ENCODE measurements at places on chromosomes 12 and 14.

DNA sequence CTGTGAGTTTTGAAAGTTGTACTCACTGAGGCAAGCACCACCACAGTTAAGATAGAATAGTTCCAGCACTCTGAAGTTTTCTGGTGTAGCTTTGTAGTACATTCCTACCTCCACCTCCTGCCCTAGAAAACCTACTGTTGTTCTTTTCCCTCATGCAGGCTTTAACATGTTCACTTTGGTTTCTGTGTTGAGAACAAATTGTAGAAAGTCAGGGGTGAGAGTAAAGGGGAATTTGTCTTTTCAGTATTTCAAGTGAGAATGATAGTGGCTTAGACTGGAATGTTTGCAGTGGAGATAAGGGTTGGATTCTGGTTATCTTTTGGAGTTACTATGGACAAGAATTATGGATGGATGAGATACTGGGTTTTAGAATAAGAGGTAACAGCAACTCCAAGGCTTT lies 67.2 kb downstream of the AEBP2 start:
- DNase-seq, result no peak

DNA sequence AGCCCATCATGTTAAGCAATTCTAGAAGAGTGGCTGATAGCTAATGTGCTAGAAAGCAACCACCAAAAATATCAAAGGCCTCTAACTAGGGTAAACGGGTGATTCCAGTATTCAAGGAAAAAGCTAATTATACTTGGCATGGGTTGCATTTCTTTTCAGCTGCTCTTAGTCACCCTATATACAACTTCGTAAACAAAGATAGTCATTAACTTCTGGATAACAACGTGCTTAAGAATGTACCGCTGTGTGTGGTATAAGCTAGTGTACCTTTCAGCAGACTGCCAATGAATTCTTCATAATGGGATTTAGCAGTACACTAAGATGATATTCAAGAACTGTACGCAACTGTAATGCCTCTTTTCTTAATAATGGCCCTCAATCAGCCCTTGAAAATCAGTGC lies 42.2 kb upstream of the SLC6A13 start:
- DNase-seq, result no peak

DNA sequence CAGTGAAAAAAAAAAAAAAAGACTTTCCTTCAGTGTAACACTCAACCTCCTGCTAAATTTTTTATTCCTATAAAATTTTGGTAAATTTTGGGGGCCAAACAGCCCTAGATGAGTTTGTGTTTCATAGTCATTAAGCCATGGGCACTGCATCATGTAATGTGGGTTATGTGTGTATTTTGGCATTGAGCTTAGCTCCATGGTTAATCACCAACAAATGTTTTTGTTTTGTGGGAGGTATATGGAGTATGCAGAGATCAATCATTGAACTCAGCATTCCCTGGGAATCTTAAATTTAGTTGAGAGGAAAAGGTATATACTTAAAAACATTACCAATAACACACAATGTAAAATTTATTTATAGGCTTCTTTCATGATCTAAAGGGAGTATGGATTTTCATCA lies 8.5 kb upstream of the ARMH4 start:
- DNase-seq, result no peak

- no peak for DNase-seq
These were observed 9.2 kb downstream of the CD69 start for GRCh38 chr12:9751204-9752144.

GRCh38 chr12:48110691-48111311 lies 4.9 kb upstream of the SENP1 start:
- DNase-seq, result no peak

GRCh38 chr12:16189849-16190248 lies 87.6 kb downstream of the SLC15A5 start:
- DNase-seq, result no peak

All from SJCRH30 (cell line).